Activated CD4-positive, alpha-beta T cell treated with anti-CD3 and anti-CD28 coated beads for 36 hours (primary cell): ENCODE measurements at places on chromosomes 1 and 21.

GRCh38 chr1:167360120-167360519, 139.4 kb downstream of the POU2F1 start:
- DNase-seq: no peak

DNA sequence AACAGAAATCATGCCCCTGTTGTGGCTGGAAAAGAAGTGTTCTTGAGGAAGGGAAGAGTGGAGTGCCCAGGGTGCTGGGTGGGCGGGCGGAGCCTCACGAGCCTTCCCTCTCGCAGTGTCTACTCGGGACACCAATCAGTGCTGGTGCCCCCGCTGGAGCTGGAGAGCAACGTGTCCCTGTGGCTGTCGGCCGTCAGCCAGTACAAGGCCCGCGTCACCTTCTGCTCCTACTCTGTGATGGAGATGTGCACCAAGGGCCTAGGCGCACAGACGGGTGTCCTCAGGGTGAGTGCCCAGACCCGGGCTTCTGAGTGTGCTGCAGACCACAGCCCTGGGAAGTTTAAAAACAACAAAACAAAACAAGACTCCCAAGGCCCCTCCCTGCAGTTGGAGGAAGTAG, 47.4 kb downstream of the S100B start:
- no peak for DNase-seq

DNA sequence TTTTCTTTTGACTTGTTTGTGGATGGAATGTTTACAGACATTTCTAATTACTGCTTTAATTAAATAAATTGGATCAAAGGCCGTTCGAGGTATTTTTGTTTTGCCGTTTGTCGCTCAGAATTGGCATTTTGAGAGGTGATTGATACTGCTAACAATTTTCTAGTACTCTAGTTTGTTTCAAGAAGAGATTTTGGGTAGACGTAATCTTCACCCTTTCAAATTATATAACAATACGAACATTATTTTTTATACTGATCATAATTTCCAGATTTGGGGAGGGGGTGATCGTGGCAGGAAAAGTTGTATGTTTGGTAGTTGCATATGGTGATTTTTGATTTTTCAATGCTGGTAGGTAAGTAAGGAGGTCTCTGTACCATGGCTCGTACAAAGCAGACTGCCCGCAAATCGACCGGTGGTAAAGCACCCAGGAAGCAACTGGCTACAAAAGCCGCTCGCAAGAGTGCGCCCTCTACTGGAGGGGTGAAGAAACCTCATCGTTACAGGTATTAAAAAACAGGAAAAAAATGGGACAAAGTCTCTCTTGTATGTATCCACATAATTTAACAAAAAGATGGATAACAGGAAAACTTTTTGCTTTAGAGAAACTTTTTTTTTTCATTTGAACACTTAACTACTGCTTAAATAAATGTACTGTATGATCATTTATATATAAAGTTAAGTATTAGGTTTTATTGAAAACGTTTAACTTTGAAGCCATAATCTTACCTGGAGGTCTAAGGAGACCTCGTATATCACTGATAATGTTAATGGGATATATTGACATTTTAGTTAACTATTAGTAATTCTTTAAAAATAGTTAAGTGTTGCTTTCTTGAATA, 1.7 kb downstream of the H3-3A start:
- DNase-seq: peak; percentile 30

DNA sequence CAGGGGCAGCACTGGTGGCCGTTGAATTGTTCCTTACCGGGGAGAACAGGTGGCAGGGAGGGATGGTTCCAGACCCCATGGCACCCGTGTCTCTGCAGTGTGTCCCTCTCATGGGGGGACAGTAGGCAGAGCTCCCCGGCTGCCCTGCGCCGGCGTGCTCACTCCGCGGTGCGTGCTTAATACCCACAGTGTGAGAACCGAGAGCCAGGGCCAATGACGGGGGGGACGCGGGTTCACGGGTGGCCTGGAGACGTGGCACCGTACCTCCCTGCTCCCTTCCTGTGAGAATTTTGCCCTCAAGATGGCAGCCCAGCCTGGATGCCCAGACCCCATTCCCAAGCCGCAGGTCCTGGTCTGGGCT, 47.1 kb downstream of the PRDM16 start:
- no peak for DNase-seq
